ENCODE measurements at places on chromosomes 1 and 21.

- no peak for DNase-seq
Observed at GRCh38 chr21:37932936-37933335, 16.7 kb upstream of the KCNJ6 start.

- DNase-seq: no peak
Observed at GRCh38 chr21:42570841-42571387, 57.3 kb downstream of the SLC37A1 start.

DNA sequence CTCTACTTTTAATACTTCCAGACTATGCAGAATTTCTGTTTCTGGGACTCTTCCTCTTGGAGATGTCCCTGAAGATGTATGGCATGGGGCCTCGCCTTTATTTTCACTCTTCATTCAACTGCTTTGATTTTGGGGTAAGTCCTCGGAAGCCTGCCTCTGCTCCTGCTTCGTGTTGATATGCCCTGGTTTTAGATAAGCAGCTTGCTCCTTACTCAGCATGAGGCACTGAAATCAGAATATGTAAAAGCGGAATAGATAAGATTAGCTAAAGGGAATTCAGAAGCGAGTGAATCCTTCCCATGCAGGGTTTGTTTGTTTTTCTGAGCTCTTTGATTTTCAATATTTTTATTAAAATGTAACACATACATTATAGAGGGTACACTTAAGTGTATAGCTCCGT, 234.7 kb downstream of the CACNA1E start:
- no peak for DNase-seq

DNA sequence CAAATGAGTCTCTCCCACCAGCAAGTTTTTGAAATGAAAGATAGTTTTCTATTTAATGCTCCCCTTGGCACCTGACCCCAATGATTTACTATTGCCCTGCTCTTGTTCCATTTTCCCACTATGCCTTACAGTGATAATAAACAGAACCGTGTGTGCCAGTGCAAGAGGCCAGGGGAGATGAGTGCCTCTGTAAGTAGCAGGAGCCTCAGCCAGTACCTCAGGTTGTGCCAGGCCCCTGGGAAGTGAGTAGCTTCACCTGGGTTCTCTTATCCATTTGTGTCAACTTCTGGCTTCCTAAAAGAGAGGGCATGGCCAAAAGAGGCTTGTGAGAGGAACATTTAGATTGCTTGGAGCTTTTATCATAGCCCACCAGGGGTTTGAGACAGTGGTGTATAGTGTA, 3.4 kb upstream of the ROR1 start:
- DNase-seq: no peak

- no peak for DNase-seq
Observed at GRCh38 chr1:201266774-201267173, 16.5 kb upstream of the PKP1 start.

DNA sequence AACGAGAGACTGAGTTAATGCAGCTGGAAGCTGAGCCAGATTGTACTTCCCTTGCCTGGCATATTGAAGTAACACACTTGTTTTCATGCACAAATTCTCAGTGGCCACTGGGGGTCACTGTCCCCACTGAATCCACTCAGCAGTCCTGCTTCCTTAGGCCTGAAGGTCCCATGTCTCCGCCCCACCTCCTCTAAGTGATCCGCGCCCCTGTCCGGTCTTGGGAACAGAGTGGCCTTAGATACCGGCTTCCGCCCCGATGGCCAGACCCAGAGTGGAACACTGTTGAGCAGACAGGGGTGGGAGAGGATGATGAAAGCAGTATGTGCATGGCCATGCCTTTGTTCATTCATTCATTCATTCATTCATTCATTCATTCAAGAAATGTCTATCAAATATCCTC, 34.8 kb downstream of the CHAF1B start:
- DNase-seq: no peak

DNA sequence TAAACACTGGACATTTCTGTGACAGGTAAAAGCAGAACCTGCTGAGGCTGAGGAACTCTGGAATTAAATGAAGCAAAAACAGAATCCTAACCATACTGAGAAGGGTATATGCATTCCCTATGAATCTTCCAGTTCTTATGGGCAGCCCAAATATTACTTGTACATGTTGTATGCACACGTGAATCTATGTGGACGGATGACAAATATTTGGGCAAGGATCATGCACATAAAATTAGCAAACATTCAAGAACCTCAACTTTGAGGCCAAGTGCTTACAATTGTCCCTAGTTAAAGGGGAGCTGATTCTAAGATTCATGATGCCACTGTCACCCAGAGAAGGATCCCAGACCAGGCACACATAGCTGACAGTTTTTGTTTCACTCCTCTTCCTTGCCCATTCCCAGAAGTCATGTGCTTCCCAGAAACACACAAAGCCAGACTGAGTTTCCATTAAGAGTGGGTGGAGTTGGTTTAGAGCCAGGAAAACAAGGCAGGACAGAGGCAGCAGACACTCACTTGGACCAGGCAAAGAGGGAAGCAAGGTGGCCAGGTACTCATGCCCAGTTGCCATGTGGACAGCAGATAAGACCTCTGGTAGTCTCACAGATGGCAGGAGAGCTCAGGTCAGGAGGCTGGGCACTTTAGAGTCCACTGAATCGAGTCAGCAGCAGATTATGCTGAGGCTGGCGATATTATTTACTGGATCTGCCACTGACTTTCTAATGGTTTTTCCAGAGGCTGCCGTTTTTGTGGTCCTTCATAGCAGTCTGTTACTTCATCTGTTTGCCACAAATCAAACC, 25.6 kb downstream of the AK2 start:
- DNase-seq: no peak

GRCh38 chr1:198494658-198495103, 45.8 kb downstream of the ATP6V1G3 start:
- DNase-seq: no peak
